Melanocyte of skin (primary cell): ENCODE measurements at places on chromosomes 7 and 10. TPM values are rescaled to one million over a fixed set of nuclear protein-coding genes. Genes with fewer than 3 reads are reported as not detected.

Gene TCERG1L
- under 0.01 and 2.2 TPM in 2 replicates for total RNA-seq

Gene MTG1
- total RNA-seq = 25.8 and 33.4 TPM in 2 replicates

Gene CUL2
- 29.3 and 40.9 TPM in 2 replicates for total RNA-seq

Gene NACAD
- total RNA-seq = under 0.01 and 0.73 TPM in 2 replicates

Gene CALN1
- total RNA-seq = under 0.01 TPM in 1 of 2 replicates, not detected in the other
